ENCODE measurements at places on chromosomes 3 and 15.

GRCh38 chr3:134892761-134893160, 97.7 kb downstream of the EPHB1 start:
- no peak for DNase-seq

GRCh38 chr3:34582055-34582454, 783.6 kb downstream of the PDCD6IP start:
- no peak for DNase-seq

GRCh38 chr3:143571548-143571947, 276.7 kb downstream of the SLC9A9 start:
- no peak for DNase-seq

GRCh38 chr3:69091389-69092029, 6.8 kb downstream of the ARL6IP5 start:
- DNase-seq, result no peak

DNA sequence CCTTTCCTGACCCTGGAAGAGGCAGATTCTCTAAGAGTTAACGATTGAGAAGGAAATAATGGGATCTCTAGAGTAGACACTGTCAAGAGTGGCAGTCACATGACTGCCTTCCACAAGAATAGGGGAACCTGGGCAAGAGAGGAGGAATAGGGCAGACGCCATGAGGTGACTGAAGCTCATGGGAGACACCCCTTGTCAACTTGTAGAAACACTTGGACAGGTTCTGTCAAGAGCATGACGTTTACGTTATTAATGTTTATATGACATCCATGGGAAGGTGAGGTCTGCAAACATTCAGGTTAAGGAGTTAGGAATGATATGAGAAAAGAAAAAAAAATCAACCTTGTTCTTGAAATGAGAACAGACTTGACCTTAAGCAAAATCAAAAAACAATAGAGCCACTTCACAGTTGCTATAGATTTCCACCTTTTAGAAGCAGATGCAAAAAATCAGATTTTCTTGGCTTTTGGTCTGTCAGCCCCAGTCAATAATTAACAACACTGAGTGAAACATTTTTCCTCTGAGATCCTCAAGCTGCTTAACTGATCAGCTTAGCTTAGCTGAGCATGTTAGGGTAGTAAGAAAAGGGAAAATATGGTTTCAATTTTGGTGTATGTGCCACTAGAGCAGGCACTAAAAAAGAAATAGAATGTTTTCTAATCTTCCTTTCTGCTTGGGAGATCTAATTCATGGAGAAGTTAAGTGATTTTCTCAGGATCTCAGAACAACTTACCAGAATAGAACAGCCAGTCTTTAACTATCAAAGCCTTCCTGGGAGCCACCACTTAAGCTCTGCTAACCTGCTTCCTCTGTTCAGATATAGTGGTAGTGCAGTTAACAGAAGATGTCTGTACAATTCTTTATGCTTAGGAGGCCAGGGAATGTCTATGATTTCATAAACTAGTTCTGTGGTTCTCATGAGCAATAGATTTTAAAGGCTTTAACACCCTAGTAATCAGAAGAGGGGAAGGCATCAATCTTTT, 116.9 kb downstream of the B3GALNT1 start:
- DNase-seq, result no peak

GRCh38 chr3:48692551-48692950, 6.8 kb upstream of the NCKIPSD start:
- no peak for DNase-seq

GRCh38 chr3:14352002-14352627, 50.3 kb upstream of the SLC6A6 start:
- DNase-seq, result no peak

DNA sequence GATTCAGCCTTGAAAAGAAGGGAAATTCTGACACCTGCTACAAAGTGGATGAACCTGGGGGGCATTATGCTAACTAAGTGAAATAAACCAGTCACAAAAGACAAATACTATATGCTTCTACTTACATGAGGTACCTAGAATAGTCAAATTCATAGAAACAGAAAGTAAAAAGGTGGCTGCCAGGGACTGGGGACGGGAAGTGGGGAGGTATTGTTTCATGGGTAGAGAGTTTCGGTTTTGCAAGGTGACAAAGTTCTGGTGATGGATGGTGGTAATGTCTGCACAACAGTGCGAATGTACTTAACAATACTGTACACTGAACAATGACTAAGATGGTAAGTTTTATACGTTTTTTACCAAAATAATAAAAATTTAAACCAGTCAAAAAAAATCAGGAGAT, 4.8 kb downstream of the IDH2 start:
- DNase-seq, result peak; percentile 61

DNA sequence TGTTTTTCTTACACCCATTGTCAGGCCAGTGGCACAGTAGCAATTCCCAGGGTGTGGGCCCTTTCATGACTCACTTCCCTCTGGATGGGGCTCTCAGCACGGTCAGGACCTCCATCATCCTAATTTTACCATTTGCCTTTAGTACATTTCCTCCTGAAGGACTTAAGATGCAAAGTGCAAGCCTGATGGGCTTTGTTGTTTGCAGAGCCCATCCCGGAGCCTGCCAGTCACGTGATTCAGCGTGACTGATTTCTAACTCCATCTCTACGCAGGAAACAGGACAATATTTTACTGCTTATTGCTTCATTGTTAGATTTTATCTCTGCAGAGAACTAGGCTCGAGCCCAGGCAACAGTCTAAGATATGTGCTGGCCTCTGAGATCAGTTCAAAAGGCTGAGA, 223.7 kb downstream of the PDZRN3 start:
- DNase-seq, result no peak

DNA sequence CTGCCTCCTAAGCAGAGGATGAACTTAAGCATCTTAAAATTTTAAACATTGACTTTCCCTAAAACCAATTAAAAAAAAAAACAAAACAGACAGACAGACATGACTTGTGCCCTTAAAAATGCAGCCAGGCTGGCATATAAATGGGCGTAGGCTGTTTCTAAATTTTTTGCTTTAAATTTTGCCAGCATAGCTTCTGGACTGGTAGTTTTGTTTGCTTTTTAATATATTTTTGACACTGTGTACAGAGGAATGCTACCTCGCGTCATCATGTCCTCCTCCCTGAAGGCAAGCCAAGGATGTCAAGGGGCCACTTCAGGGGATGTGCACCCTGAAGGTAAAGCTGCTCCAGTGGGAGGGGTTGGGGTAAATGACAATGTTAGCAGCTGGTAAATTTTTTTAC, 134.8 kb downstream of the PGPEP1L start:
- no peak for DNase-seq

DNA sequence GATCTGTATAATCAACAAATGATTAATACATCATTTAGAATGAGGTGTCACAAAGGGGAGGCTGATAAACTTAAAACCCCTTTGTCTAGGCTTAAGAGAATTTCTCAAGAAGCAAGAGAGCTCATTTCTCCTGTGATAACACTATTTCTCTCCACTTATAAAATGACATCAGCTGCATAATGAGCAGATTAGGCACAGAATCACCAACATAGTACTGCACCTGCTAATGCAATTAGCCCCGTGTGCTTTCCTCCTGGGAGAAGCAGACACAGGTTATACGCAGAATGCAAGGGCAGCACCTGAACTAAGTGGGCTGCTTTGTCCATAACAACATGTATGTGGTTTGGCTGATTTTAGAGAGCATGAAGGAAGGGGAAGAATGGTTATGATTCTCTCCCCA, 515.3 kb upstream of the CFAP20DC start:
- DNase-seq, result no peak
